ENCODE measurements at places on chromosomes 6 and 20.

DNA sequence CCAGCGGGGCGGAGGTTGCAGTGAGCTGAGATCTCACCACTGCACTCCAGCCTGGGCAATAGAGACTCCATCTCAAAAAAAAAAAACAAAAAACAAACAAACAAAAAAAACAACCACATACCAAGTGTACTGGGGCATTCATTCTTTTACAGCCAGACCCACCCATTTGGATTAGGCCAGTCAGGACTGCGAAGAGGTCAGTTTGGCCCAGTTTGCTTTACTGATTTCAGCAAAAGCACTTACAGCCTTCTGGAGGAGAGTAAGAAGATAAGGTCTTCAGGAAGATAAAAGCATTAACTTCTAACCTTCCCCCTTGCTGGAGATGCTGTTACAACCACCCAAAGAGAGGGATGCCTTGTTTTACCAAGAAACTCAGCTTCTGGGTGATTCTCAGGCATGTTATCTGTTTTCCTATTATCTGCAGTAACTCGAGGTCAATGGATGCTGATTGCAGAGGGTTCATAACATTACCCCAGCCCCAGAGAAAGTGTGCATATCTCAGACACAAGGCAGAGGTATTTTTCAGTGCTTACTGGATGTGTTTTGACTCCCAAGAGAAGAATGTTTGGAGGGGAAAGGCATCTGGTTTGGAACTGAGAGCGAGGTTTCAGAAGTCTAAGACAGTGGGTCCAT is 118.9 kb downstream of the RIN2 start:
- no peak for DNase-seq

GRCh38 chr6:160256445-160256844 is 2.2 kb downstream of the SLC22A2 start:
- DNase-seq = no peak

GRCh38 chr20:11810311-11811083 is 107.2 kb upstream of the BTBD3 start:
- no peak for DNase-seq

DNA sequence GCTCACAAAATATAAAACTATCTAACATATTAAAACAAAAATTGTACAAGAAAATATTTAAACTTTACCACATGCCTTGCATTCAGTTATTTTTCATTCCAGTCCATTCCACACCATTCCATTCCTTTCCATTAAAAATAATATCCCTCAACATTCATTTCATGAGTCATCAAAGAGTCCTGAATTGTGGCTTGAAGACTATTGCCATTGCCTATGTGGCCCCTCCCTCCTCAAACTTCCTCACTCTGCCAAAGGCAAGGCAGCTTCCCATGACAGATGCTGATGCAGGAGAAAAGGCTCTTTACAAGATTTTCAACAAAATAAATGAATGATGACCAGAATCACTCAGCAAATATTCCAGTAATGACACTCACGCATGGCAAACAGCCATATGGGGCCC is 31.7 kb downstream of the IL20RA start:
- no peak for DNase-seq

GRCh38 chr6:149933461-149933860 is 8.4 kb upstream of the ULBP2 start:
- no peak for DNase-seq

DNA sequence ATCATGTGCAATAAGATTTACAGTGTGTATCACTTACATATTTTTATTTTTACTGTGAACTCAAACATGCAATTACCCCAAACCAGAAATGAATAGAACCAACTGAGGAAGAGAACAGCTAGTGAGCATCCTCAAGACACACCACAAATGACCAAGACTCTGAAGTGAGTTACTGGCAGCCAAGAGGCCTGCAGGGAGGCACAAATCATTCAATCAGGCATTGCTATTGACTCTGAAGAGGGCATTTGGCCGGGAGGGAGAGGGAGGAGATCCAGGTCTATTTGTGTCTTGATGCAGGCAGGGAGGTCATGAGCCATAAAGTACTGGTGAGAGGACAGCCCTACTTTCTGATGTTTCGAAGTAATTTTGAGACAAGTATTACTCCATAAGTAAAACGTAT is 257.7 kb downstream of the BCKDHB start:
- no peak for DNase-seq

GRCh38 chr6:56072856-56073255 is 174.5 kb downstream of the COL21A1 start:
- no peak for DNase-seq

DNA sequence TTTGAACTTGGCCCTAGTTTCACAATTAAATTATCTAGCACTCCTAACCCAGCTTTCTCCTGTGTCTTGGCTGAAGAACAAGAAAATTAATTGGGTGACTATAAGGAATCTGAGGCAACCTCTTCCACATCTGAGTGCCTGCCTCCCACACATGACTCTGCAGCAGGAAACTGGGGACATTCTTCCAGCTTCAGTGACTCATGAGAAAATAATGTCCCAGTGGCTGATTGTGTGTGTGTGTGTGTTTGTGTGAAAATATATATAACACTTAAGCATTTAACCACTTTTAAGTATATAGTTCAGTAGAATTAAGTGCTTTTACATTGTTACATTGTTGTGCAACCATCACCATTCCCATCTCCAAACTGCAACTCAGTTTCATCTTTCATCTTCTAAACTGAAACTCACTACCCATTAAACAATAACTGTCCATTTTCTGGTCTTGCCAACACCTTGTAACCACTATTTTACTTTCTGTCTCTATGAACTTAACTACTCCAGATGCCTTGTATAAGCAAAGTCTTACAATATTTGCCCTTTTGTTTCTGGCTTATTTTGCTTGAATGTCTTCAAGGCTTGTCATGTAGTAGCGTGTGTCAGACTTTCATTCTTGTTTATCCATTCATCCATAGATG is 8.7 kb downstream of the TRIM38 start:
- no peak for DNase-seq

DNA sequence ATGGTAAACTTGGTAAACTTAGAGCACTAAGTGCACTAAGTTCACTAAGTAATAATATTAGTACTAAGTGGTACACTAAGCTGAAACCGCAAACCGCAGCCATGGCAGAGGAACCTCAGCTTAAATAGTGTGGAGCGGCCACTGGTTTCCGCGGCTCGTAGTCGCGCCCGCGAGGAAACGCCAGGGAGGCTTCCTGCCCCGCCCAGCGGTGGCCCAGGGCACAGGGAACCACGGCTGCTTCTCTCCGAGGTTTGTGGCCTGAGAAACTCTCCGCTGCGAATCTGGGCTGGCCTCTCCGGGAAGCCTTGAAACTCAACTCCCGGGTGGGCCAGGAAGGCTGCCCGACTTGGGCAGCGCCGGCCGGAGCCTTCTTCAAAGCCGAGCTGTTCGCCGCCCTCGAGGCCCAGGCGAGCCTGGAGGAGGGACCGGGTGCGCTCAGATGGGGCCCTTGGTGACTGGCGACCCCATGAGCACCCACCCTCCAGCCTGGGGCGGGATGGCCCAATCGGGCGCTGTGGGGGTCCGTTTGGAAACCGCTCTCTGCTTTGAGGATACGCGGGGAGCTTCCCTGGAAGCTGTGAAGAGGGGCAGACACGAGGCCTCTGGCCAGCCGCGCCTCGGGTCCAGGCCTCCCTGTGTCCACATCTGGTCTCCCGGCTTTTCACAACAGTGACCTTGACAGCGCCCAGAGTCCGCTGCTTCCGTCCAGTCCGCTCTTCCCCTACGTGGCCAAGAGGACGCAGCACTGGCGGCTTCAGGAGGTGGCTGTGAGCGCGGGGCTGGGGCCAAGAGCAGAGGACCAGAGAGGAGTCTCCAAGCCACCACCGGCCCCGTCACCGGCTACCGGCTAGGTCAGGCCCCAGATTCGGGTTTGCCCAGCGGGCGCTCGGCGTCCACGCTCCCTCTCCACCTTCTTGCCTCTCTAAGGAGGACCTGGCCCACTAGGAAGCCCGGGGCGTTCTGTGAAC is 25.4 kb upstream of the HLA-E start:
- DNase-seq = peak; percentile 74

DNA sequence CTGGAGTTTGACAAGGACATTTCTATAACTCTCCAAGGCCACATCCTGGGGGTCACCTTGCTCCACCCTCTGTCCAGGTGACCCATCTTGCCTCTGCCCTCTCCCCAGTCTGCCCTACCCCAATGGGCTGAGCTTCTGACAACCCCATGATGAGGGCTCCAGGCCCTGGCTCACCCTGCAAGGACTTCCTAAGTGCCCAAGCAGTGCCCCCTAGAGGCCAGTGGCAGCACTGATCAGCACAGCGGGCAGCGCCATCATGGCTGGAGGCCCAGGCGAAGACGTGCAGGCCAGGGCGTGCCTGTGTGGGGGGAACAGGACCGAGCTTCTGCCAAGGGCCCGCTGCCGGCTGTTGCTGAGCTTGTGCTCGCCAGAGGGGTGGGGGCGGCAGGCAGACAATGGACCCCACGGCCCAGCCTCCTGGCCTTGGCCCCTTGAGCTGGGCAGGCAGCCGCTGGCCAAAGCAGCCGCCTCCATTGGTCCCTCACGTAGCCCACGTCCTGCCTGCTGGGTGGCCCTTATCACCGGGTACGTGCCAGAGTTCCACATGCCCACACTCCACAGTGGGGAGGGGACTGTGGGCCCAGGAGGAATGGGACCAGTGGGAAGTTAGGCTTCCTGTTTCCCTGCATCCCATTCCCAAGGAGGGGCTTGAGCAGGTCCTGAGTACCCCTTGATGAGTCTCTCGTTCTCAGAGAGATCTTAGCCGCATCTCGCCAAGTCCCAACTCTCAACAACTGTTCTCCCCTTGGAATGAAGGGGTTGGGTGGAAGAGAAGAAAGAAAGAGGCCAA is 64.3 kb downstream of the MRPL14 start:
- DNase-seq = peak; percentile 77

DNA sequence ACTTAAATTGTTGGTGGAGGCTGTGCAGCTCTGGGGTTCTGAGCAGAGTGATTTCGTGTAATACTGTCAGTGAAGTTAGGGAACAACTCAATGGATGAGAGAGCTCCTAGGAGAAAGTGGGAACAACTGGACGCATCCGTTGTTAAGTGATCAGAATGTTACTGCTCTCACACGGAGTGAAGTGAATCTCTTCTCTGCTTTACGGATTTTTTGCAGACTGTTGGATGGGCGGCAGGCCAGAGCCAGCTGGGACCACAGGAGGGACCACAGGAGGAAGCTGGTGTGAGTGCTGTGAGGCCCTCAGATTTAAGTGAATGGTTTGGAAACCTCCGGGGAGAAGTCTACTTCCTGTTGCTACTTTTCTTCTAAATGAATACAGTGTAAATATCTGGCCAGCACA is 23.7 kb upstream of the PPP1R14C start:
- no peak for DNase-seq

DNA sequence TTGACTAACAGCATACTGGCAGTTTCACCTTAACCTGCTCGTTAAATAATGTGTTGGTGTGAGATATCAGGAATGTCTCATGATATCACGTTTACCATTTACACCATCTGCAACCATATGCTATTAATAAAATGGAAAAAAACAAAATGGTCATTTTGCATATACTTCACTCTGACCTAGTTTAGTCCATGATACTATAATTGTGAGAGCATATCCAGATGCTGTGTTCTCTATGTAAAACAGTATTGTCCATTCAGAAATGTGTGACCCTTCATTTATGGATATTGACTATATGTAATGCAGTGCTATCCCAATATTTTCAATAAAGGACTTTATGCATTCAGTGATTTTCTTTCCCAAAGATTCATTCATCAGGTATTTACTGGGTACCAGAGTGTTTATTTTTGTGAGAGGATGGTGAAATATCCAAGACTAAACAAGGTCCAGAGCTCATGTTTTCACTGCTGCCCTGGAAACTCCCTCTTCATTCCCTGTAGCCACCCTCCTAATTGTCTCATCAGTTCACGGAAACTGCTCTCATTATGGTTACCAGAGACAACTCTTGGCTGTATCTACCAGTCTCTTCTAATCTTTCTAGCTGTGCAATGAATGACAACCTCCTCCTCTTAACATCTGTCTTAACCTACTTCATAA is 25.7 kb upstream of the HINT3 start:
- DNase-seq = no peak

GRCh38 chr6:134585517-134585873 is 267.6 kb upstream of the SGK1 start:
- no peak for DNase-seq

DNA sequence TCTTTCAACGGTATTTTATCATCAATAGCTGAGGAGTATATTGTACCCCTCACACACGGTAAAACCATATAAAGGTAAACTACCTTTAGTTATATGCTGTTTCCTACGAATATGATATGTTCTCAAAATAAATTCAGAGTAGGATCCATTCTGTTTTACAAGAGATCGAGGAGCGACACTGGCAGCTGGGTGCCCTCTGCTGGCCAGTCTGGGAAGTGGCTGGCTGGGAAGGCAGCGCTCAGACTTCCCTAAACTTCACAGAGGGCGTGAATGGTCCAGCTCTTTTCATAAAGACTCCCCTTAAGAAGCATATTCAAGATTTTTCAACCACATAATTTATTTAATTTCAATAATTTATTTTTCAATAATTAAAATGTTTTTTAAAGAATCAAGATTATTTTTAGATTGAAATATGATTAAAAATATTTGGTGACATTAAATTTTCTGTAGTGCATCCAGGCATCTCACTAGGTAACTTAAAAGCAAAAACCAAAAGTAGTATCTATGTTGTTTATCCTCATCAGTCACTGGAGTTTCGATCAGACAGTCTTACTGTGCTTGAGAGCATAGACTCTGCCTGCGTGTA is 187.5 kb upstream of the PDE10A start:
- DNase-seq = peak; percentile 73

DNA sequence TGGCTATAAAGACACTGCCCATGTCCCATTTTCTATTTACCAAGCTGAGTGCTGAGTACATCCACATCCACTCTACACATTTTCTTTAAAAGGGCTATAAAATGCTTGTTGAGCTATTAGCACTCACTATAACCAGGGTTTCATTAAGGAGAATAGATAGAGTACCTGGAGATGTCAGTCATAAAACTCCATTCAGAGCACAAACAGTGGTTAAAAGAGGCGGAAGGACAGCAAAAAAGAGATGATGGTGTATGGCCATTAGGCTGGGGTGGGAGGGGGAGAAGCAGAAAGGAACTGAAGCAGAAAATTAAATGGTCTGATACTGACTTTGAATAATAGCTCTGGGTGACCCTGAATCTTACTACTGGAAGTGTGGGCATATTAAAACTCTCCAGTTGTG is 609.9 kb upstream of the MAP3K7 start:
- no peak for DNase-seq

- DNase-seq = no peak
Measured at GRCh38 chr6:33589392-33589730, 9.3 kb upstream of the BAK1 start.

- no peak for DNase-seq
Measured at GRCh38 chr6:93293460-93293859, 125.9 kb downstream of the EPHA7 start.

DNA sequence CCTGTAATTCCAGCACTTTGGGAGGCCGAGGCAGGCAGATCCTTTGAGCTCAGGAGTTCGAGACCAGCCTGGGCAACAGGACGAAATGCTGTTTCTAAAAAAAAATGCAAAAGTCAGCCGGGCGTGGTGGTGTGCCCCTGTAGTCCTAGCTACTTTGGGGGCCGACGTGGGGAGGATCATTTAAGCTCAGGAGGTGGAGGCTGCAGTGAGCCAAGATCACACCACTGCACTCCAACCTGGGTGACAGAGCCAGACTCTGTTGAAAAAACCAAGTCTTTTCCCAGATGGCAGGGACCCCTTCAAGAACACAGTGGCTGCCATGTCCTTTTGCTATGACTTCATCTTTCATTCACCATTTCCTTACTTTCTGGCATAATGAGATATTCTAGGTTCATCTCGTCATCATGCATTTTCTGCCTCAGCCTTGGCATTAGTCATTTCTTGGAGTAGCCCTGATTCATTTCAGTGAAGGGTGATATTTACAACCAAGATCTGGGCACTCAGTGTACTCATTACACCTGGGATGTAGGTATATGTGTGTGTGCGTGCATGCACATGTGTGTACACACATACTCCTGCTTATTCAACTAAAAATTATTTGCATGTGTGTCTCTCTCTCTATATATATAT is 61.4 kb upstream of the TOX2 start:
- no peak for DNase-seq
